Stimulated activated CD8-positive, alpha-beta memory T cell treated with anti-CD3 and anti-CD28 coated beads, Interleukin-15, amount 100 ng/mL, for 48 hours (primary cell): ENCODE measurements at places on chromosomes 16 and 17.

DNA sequence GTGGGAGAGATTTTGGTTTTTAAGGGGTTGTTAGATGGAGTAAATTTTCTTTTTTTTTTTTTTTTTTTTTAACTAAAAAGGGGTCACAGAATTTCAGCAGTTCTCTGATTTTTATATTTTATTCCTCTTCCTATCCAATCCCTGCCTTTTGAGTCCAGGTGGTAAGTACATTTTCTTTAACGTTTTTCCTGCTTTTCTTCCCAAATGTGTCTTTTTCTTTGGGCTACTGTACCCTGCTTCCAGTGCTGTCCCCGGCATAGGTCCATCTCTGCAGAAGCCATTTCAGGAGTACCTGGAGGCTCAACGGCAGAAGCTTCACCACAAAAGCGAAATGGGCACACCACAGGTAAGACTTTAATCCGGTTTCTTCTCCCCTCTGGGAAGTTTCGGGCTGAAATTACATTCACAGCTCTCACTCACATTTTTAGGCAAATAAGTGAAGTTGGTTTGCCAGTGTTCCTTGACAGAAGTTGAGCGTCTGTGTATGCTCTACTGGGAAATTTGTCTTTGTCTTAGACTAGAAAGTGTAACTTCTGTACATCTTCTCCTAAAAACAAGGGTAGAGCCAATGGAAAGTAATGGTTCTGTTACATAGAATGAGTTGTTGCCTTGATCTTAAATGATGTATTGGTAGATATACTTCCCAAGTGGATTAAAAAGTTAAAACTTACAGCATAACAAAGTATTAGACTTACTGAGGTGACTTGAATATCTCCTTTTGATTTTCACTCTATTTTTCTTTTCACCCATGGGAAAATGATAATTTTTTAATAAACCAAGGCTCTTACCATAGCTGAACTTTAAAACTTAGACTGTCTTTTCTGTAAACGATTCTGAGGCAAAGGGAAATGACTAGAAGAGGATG, 54.5 kb downstream of the TUBD1 start:
- no peak for DNase-seq

DNA sequence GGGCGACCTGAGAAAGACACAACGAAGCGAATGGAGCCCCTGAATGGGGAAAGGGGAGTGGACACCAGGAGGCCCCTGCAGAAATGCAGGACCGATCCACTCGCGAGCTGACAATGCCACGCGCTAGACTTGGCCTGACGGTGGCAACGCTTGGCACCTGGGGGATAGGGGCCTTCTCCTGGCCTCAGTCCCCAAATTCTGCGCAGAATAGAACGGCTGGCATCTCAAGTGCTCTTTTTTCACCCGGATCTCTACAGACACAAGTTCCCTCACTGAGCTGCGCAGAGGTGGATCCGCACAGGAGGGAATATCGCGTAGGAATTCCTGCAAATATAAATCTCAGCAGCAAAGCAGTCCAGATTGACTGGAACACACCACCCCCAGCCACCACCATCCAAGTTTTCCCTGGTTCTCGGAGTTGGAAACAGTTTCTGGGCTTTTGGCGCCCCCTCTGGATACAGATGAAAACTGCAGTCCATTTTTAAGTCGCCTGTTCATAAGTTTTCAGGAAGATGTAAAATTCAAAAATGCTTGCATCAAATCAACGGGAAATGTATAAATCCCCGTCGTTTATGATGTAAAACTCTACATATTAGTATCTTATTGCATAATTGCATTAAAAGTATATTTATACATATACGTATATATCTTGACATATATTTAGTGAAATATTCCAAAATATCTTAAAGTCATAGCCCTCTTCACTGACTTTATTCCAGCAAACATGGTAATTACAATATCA, 2.3 kb upstream of the SOX9 start:
- no peak for DNase-seq

- peak; percentile 58 for DNase-seq
These were observed 3.2 kb downstream of the CCR7 start for GRCh38 chr17:40561871-40562611.

GRCh38 chr17:42378959-42379594, 9.2 kb downstream of the STAT3 start:
- no peak for DNase-seq

GRCh38 chr16:71687861-71688260, 36.6 kb downstream of the PHLPP2 start:
- no peak for DNase-seq

DNA sequence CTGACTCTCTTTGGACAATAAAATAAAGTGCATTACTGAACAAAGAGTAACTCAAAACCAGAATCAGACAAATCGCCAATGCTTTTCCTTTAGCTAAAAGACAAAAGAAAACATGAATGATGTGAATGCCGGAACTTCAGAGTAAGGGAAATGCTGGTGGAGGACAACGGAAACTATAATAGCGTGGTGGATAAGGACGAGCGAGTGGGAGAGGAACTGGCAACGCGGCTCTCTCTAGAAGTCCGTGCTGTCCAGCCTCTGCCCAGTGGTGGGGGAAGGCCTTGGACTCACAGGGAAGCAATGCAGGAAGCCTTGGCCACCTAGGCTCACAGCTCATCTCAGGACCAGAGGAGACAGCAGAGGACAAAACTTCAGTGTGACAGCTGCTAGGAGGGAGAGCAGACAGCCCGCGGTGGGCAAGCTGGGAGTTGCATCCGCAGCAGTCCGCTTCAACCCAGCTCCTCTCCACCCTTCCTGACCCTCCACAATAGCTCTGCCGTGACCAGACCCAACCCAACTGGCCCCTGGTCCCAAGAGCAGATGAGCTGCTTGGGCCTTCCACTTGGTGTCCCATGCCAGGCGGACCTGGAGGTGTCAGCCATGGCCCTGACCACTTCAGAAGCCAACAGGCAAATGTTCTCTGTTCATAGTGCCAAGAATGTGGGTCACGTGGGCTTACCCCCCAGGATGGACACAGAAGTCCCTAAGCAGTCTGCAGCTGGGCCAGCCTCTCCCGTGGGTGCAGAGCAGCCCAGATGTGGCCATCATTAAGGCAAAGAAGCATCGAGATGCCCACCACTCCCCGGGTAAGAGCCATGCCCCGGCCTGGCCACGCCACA, 5.3 kb upstream of the FAAP100 start:
- no peak for DNase-seq

GRCh38 chr16:4309102-4309832, 6.6 kb upstream of the GLIS2 start:
- DNase-seq, result no peak

- no peak for DNase-seq
These were observed 126.9 kb downstream of the MRTFB start for GRCh38 chr16:14198012-14198411.

DNA sequence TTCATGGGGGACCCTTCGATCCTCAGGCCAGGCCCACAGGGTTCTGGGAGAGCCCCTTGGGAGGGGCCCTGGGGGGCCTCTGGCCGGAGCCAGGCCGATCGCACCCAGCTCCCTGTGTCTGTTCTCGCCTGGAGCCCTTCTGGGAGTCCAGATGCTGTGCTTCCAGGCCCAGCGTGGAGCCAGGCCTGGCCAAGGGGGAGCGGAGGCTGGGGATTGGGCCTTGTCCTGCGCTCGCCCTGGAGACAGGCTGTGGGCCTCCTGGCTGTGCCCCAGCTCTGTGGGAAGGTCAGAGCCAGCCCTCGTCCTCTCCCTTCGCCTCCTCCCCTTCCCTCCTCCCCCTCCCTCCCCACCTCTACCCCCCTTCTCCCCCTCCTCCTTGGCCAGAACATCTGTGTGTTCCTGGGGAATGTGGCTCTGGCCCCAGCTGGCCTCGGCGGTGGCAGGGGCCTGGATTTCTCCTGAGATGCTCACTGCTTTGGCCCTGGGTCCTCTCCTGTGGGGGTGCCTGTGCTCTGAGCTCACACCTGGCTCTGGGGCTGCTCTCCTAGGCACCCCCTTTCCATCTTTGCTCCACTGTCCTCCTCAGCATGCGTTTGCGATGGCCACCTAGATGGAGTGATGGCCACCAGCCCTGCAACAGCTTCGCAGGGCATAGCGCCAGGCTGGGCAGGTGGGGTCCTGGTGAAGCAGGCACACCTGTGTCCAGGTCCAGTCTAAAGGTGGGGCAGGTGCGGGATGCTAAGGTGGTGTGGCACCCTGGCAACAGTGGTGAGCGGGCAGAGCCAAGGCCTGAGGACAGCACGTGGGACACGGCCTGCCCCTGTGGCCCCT, 90.6 kb upstream of the CIBAR2 start:
- DNase-seq, result no peak

GRCh38 chr16:30947859-30948666, 805 bp upstream of the ORAI3 start:
- DNase-seq, result no peak

GRCh38 chr17:57634713-57635465, 110.2 kb downstream of the CCDC182 start:
- no peak for DNase-seq

DNA sequence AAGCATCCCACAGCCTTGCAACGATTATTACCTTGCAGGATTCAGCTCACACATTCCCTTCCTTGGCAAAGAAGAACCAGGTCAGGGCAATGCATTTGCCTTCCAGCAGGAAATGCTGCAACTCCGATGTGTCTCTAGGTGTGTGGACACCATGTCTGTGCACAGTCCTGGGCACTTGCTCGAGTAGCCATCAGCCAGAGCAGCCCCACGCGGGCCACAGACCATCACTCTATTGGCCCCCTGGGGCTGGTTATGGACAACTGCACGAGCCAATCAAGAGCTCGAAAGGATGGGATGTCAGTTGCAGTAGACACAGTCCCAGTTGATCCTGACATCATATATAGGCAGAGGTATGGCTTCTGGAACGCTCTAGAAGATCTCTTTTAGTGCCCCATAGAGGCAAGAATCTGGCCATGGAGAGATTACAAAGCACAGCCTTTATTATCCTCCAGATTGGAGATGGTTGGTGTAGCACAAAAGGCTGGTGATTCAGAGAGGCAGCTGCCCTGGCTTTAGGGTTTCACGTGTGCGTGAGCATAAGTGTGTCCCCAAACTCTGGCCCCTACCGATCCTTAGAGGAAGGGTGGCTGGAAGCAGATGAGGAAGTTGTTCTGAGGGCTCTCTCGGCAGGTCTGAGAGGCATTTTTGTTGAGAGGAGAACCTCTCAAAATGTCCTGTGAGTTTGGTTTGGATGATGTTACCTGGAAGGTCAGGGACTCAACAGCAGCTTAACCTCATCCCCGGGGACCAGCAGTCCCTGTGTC, 403.8 kb downstream of the SEC14L1 start:
- no peak for DNase-seq

GRCh38 chr16:87854907-87855683, 14.2 kb downstream of the SLC7A5 start:
- DNase-seq, result no peak

GRCh38 chr17:61400717-61401388, 1.2 kb downstream of the TBX2 start:
- DNase-seq, result no peak

- no peak for DNase-seq
These were observed 25.1 kb upstream of the MMD start for GRCh38 chr17:55446581-55447205.

- no peak for DNase-seq
These were observed 503.4 kb upstream of the PSMD7 start for GRCh38 chr16:73793260-73793659.

DNA sequence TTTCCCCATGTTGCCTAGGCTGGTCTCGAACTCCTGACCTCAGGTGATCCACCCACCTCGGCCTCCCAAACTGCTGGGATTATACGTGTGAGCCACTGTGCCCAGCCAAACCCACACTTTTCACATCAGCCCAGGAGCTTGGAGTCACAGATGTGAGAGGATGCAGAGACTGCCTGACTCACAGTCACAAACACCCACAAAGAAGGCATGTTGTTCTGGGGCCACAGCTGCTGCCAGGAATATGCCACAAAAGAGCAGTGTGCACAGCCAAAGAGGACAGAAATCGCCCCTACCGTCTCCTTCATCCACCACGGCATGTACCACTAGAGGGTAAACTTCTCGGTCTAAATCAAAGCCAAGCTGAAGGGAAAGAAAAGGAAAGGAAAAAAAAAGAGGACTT, 25.1 kb upstream of the FOXJ1 start:
- no peak for DNase-seq

GRCh38 chr16:316741-317464, 33.9 kb downstream of the PDIA2 start:
- DNase-seq, result no peak

- DNase-seq, result no peak
These were observed 630 bp downstream of the MILR1 start for GRCh38 chr17:64449545-64449944.
